ENCODE measurements at places on chromosomes 12 and 14. TPM values are rescaled to one million over a fixed set of nuclear protein-coding genes. Genes with fewer than 3 reads are reported as not detected.

DNA sequence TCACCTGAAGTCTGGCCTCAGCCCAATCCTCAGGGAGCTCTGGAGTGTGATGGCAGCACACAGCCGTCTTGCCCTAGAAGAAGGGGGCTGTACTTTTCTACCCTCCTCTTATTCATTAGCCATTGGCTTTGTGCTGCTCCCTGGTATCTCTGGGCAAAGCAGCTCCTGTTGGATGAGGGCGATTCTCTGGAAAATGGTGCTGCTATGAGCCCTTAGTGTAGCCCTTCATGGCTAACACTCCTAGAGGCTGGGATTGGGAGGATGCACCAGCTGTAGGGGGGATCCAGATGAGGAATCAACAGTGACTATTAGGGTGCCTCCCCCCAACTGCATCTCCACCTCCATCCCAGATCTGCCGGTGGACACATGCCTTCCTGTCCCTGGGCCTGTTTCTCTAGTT, 32.6 kb downstream of the RPH3A start:
- DNase-seq: no peak

RTRAF gene
- 160 TPM for total RNA-seq

DNA sequence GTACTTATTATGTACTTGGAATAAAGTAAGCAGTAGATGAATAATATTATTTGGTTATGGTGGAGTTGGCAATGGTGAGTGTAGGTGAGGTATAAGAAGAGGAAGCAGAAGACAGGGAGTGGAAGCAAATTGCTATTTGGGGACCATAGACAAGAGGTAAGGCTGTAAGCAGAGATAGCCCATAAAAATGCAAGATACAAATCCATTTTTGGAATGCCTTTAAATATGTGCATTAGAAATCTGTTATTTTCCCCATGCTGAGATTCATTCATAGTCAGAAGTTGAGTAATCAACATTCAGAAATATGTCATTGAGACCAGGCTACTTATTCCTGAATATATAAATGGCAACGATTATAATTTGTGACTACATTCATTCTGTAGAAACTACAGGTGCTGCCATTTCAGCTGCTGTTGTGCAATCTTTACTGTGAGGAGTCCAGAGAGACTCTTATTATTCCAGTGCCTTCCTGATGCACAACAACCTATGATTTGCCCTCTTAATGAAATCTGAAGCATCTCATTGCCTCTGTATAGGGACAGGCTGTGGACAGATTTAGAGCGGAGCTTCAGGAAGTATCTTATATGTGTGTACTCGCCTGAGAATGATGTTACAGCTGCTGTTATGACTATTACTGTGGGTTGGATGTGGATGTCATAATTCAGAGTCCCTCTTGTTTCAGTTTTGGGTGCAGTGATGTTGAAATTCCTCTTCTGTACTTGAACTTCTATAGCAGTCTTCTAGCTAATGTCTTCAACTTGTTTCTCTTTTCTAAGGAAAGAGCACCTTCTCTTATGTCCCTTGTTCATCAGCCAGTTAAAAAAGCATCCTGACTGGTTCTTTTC, 173.8 kb downstream of the NAV3 start:
- no peak for DNase-seq

DNA sequence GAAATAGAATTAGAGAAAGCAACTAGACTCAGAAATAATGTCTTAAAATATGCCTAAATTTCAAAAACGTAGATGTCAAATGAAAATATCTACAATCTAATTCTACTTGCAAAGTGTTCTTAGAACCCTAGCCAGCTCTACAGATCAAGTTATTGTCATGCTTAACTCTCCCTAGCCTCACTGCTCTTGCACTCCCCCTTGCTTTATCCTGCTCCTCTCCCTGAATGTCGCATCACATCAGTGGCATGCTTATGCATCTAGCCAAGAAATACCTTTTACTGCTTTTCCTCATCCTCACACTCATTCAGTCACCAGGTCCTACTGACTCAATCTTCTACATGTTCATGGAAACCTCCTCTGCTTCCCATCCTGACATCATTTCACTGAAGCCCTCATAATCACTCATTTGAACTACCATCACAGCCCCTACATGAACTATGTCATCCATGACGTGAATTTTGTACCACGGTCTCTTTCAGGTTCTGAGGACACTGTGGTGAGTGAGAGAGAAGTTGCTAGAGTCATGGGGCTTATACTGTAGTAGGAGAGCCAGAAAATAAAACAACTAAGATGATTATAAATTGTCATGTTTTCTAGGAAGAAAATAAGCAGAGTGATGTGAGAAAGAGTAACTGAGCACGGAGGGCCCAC, 22.6 kb upstream of the CRACR2A start:
- DNase-seq: no peak

DNA sequence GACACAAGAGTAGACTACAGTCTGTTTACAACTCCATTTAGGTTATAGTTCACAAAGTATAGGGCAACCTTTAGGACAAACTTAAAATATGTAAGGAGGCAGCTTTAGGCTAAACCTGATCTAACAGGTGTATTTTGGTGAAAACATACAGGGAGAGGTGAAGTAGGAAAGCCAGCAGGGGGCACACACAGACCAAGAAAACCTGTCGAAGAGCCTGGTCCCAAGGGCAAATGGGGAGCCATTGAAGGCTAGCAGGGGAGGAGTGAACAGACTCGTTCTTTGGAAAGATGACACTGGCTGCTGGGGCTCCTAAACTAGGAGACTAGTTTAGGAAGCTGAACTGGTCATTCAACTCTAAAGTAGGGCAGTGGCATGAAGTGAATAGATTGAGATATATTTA, 138.8 kb upstream of the WSCD2 start:
- no peak for DNase-seq

NEUROD4 gene
- not detected for total RNA-seq

- DNase-seq: no peak
Observed at GRCh38 chr14:96362071-96362964, 823 bp downstream of the ATG2B start.

LRRC43 gene
- total RNA-seq: 1.6 TPM

DNA sequence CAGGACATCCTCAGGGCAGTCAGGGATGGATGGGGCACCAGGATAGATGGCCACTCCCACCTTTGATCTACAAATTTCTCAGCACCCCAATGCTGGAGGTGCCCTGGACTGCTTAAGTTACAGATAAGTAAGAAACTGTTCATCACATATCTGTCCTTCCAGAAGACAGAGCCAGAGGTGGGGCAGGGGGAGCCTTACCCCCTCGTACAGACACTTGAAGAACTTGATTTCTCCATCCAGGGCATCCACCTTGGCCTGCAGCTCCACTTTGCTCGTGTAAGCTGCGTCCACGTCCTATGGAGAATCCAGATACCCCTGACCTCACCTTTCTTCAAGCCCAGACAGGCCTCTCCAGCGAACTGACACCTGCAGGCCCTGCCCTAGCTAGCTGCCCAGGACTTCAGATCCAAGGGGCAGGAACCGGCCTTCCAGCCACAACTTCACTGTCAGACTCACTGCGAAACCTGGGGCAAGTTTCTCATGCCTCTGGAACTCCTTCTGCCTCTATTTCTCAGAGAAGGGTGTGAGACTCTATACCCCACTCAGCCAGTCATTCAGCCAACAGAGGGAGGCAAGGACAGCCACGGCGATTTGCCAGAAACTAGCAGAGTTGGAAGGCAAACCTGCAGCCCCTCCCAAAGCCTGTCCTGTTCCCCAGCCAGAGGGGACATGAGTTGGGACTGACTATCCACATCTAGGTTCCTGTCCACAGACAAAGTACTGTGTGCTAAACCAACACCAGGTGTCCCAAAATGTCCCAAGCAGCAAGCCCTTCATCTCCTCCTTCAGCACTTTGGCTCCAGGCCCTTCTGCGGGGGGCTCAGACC, 3.8 kb downstream of the KRT73 start:
- no peak for DNase-seq

GALNT8 gene
- total RNA-seq: 6.5 TPM

- DNase-seq: no peak
Observed at GRCh38 chr12:1403417-1403816, 191.0 kb downstream of the FBXL14 start.

DNA sequence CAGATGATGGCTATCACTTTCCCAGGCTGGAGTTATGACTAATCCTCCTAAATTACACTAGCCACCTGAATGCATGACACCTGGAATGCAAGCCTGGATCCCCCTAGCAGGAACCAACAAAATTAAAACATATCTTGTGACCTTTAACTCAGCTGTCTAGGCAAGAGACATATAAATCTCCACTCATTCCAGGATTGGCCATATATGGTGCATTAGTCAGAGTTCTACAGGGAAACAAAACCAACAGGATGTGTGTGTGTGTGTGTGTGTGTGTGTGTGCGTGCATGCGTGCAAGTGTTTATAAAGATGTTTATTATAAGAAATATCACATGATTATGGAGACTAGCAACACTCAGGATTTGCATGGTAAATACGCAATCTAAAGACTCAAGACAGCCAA, 212.8 kb downstream of the KIF21A start:
- DNase-seq: no peak

RNASE4 gene
- total RNA-seq: 20.0 TPM

GRCh38 chr14:81033698-81034240, 78.3 kb downstream of the TSHR start:
- no peak for DNase-seq

- DNase-seq: no peak
Observed at GRCh38 chr14:93173943-93174395, 10.7 kb downstream of the MOAP1 start.

JDP2 gene
- total RNA-seq: 40.7 TPM

SLCO1B1 gene
- not detected for total RNA-seq

DNA sequence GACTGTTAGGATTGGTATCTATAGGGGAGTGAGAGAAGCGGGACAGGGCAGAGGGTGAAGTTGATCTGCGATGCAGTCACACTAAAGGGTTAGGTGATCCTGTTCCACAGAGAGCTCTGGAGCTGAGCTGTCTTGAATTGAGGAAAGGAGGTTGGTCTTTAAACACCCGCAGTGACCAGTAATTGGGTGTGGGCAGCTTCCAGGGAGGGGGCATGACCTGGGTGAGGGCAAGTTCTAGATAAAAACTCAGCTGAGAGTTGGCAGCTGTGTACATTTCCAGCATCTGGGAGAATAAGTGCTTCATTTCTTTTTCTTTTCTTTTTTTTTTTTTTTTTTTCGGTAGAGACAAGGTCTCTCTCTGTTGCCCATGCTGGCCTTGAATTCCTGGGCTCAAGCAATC, 35.1 kb downstream of the RDH12 start:
- no peak for DNase-seq

GRCh38 chr14:71597287-71597920, 334.8 kb upstream of the RGS6 start:
- DNase-seq: no peak

SLC17A8 gene
- not detected for total RNA-seq

NR1H4 gene
- 0.32 TPM for total RNA-seq

DNA sequence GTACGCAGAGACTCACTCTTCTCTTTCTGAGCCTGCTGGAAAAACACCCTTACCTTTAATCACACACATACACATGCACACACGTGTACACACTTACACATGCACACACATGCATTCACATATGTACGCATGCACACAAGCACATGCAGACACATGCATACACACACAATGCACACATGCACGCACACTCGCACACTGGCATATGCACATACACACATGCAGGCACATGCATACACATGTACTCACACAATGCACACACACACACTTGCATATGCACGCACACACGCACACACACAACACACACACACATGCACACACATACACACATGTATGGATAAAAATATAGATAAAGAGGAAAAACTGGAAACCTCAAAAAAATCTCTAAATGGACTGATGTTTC, 249.0 kb downstream of the GLT1D1 start:
- DNase-seq: no peak

GLT1D1 gene
- not detected for total RNA-seq

- no peak for DNase-seq
Observed at GRCh38 chr14:34668111-34668510, 38.2 kb upstream of the SNX6 start.

KLHL33 gene
- total RNA-seq: 0.33 TPM

DNA sequence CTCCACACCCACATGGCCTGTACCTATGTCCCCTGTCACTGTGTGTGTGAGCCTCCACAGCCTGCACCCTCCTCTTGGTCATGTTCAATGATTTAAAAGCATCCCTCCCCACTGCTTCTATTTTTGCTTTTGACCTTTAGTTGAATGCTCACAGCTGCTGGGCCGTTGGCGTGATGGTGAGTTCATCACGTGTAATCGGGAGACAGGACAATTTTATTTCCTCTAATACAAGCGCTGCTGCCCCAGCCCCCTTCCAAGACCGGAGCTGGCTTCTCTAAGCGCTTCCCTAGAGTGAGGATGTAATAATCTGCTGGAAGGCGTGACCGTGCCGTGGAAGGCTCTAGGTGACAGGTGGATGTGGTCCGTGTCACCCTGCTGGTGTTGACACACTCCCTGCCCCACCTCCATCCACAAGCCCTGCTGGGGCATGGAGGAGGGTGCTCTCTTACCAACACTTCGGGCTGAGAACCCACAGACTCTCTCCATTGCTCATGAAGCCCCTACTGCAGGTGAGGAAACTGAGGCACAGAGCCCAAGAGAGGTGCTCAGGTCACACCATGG, 25.4 kb downstream of the CCDC85C start:
- DNase-seq: peak; percentile 79

DNA sequence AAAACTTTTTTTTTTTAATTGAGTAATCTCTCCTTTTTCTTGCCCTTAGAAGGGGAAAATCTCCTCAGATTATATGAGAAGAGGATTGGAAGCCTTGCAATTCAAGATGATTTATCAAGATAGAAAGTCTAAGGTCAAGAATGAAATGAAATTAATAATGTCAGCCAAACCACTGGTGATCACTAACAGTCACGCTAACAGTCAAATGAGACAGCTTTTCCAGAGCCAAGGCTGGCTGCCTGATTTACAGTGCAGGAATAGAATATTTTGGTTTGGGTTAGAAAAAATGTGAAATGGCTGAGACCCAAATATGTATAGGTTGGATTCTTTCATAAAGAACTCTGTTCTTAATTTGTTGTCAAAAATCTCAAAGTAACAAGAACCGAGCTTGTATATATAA, 204.3 kb downstream of the PPM1H start:
- DNase-seq: no peak

DNA sequence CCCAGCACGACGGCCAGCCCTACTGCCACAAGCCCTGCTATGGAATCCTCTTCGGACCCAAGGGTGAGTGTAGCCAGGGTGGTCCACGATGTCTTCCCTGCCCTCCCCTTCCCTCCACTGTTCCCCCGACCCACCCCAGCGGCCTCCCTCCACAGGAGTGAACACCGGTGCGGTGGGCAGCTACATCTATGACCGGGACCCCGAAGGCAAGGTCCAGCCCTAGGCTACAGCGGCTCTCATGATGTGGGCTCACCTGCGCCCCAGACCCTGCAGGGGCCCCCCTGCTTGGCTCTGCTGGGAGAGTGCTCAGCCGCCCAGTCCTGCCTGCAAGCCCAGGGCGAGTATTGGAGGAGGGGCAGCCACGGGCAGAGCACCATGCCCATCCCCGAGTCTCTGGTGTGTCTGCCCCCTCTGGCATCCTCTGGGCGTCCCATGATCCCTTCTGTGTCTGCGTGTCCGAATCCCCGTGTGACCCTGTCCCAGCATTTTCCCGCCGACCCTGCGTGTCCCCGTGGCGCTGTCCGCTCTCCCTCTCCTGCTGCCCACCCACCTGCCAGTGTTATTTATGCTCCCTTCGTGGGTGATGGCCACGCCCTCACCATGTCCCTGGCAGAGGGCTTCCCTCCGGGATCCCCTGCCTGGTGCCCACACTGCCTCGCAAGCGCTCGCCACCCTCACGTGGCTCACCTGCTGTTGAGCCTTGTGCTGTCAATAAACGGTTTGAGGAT, 5.0 kb downstream of the CRIP2 start:
- peak; percentile 66 for DNase-seq

WNT5B gene
- total RNA-seq: 3.3 TPM

Measured in right cardiac atrium (tissue), 5 donors.